Dermis lymphatic vessel endothelial cell (primary cell): ENCODE measurements at places on chromosomes 5 and 9. TPM values are rescaled to one million over a fixed set of nuclear protein-coding genes. Genes with fewer than 3 reads are reported as not detected.

Gene PLPPR1
- under 0.01 TPM in 1 of 2 replicates, not detected in the other for total RNA-seq

Gene PCDHGC5
- total RNA-seq: 0.33 and 0.52 TPM in 2 replicates

Gene ATP6V1G1
- 135 and 144 TPM in 2 replicates for total RNA-seq

Gene GCNT4
- 0.11 and 0.34 TPM in 2 replicates for total RNA-seq

Gene APBA1
- total RNA-seq: 5.1 and 8.2 TPM in 2 replicates

Gene C9orf153
- under 0.01 and 0.34 TPM in 2 replicates for total RNA-seq

Gene HAVCR1
- not detected in 2 replicates for total RNA-seq
